ENCODE measurements at places on chromosomes 3 and 15. TPM values are rescaled to one million over a fixed set of nuclear protein-coding genes. Genes with fewer than 3 reads are reported as not detected.

The HHLA2 gene
- not detected for total RNA-seq

DNA sequence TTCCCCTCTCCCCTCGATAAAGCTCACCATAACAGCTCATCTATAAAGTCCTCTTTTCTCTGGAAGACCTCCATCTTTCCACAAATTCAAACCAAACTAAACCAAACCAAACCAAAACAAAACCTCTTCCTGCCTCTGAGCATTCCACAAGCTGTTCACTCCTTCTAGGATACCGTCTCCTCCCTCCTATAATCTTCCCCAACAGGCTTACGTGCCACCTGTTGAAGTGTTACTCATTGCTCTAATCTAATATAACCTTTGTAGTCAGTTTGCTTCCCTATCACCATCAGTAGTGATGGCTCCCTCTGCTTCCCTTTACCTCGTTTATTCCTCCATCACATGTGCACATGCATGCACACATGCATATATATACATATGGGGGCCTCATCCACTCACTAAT, 12.7 kb upstream of the CCR9 start:
- DNase-seq: no peak

The GATM gene
- total RNA-seq: 0.28 TPM

GRCh38 chr3:112958811-112959560, 15.9 kb downstream of the CD200R1 start:
- no peak for DNase-seq

GRCh38 chr3:146814601-146815315, 209.6 kb upstream of the PLSCR5 start:
- DNase-seq: peak; percentile 4

- peak; percentile 39 for DNase-seq
These were observed 88.1 kb upstream of the TGFBR2 start for GRCh38 chr3:30518181-30518864.

DNA sequence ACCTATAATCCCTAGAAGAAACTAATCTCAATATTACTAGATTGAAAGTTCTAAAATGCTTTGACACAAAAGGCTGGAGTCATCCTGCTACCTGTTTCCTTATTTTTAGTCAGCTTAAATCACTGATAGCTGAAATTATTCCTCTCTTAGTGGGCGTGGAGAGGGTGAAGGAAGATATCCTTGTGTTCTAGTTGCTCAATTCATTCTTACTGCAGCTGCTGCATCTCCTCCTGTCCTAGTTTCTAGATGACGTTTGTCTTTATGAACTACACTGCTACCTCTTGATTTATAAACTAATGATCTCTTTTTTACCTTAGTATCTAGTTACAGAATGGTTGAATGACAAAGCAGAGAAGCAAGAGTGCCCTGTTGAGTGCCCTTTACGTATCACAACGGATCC, 50.7 kb downstream of the SETD5 start:
- no peak for DNase-seq

The TIGIT gene
- not detected for total RNA-seq

DNA sequence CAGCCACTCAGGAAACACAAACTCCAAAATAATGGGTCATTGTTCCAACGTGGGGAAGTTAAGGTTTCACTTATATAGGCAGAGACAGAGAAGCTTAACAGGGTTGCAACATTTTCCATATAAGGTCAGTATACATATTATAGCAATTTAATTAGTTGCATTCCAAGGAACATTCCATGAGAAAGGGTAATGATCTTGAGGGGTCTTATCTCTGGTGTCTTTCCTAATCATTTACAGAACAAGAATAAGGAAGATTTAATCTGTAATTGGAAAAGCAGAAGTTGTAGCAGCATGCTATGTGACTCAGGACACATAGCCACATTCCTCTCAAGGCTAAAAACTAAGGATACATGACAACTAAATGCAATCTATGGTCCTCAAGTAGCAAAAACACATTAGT, 4.9 kb downstream of the MNS1 start:
- DNase-seq: peak; percentile 1

The KPNA4 gene
- total RNA-seq: 57.8 TPM

The RLBP1 gene
- total RNA-seq: not detected

DNA sequence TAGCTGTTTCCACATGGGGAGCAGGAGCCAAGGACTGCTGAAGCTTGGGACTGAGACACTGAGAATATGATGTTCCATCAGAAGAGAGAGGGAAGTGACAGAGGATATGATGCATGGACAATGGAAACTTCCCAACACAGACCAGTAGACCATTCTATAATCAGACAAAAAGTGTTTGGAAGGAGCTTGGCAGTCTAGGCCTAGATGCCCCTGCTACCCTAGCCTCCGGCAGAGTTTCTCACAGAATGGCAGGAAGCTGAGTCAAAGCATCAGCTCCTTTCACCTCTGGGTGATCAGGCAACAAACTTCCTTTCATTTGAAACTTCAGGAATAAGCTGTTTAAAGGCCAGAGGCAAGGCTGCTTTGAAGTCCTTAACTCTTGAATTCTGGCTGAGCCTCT, 222.0 kb downstream of the NEK10 start:
- peak; percentile 9 for DNase-seq

The IL17RD gene
- 0.72 TPM for total RNA-seq

- peak; percentile 43 for DNase-seq
These were observed 6.4 kb upstream of the ERICH6 start for GRCh38 chr3:150710097-150710496.

DNA sequence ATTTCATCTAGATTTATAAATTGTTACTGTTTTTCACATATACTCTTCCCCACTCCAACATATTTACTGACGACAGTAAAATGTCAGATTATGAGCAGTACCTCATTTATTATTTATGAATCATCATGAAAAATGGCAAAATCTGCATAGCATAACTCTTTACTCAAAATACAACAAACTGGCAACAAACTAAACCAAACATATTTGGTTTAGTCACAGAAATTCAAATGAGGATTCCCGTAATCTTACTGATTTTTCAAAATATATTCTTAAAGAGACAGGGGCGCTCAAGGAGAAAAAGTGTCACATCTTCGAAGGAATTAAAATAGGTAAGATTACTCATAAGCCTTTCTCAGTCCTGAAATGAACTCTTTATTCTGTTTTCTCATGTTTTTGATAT, 3.0 kb upstream of the GPR87 start:
- peak; percentile 58 for DNase-seq

The GPR149 gene
- total RNA-seq: not detected

GRCh38 chr3:119883461-119884160, 101.7 kb downstream of the NR1I2 start:
- DNase-seq: no peak

The SCN11A gene
- not detected for total RNA-seq

The GOLGA8T gene
- not detected for total RNA-seq

The CTDSPL2 gene
- 97.5 TPM for total RNA-seq

GRCh38 chr15:94164971-94165370, 66.4 kb upstream of the MCTP2 start:
- DNase-seq: no peak

The EFHB gene
- under 0.01 TPM for total RNA-seq

The ULK3 gene
- total RNA-seq: 11.8 TPM

- no peak for DNase-seq
These were observed 7.6 kb upstream of the MUSTN1 start for GRCh38 chr3:52842424-52842823.

GRCh38 chr15:72389231-72389630, 8.9 kb upstream of the TMEM202 start:
- peak; percentile 4 for DNase-seq

- no peak for DNase-seq
These were observed 212.7 kb upstream of the P2RY1 start for GRCh38 chr3:152621967-152622810.

DNA sequence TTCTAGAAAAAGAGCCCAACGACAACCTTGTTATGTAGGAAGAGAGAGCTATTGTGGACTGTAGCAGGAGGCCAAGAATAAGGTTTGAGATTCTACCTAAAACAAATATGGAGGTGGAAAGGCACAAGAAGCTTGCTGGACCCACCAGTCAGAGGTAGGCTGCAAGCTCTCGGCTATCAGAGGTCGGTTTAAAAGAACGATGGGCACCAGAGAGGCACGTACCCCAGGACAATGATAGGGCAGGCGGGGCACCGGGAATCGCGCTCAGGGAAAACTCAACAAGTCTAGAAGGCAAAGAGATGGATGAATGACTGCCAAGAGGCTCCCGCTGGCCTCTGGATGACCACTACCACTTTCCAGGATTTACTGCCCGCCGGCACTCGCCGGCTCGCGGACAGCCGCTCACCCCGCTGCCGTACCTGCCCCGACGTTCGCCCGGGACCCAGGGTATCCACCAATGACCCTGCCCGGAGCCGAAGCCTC, 1.1 kb downstream of the HDGFL3 start:
- DNase-seq: no peak

- no peak for DNase-seq
These were observed 973.4 kb downstream of the ROBO1 start for GRCh38 chr3:78794431-78794830.

- DNase-seq: peak; percentile 95
These were observed 24.3 kb upstream of the FLNB start for GRCh38 chr3:57983734-57984518.

GRCh38 chr3:165192610-165193192, 3.5 kb downstream of the SLITRK3 start:
- no peak for DNase-seq

DNA sequence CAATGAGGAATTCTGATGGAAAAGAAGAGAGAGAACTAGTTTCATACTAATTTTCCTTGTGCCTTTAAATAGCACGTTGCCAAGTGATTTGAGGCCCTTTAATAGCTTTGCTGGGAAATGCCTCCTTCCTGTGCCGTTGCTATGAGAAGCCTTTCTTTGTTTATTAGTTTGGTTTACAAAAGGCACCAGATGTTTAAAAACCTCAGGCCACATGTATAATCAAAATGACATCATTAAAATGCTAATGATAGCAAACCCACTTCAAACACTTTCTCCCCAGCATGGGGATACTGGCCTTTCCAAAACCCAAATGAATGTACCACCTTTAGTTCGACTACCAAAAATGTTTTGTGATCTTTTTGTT, 50.0 kb upstream of the TBC1D23 start:
- DNase-seq: peak; percentile 95

DNA sequence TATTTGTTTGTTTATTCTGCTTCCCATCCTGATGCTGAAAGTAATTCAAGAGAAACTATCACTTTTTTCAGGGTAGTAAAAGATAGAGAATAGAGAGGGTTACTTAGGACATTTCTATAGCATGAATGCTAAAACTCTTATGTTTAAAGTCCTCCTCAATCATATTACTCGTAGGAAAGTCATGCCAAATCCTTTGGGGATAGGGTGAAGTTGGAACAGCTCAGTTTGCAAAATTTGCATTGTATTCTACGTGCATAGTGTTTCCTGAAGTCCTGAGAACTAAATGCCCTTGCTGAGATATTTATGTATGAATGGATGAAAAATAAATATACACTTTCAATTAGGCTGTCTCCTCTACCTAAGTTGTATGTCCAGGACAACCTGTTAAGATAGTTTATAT, 14.6 kb downstream of the PLSCR5 start:
- DNase-seq: peak; percentile 40

DNA sequence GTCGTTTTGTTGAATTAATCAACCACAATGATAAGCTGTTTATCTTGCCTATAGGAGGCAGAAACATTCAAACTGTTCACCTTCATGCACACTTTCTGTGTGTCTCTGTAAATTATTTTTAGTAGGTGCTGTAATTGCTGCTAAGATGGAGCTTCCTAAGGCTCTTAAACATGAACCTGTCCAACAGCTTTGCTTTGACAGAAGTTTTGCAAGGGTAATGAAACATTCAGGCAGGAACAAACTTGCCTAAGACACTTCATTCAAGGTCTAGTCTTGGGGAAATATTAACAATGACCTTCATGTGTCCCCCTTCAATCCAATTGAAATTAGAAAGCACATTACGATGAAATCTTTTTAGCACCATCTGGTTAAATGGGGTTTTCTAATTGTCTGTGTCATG, 156.1 kb downstream of the DIPK2A start:
- no peak for DNase-seq

DNA sequence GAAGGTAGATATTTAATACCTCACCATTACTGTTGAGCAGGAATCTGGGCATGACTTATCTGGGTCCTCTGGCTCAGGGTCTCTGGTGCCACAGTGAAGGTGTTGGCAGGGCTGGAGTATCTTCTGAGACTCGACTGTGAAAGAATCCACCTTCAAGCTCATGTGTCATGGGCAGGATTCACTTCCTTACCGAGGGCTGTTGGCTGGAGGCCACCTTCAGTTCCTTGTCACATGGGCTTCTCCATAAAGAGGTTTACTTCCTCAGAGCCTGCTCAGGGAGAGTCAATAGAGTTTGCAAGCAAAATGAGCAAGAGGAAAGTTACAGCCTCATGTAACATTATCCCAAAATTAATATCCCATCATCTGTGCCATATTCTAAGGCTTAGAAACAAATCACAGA, 459.5 kb downstream of the NR2F2 start:
- DNase-seq: no peak

DNA sequence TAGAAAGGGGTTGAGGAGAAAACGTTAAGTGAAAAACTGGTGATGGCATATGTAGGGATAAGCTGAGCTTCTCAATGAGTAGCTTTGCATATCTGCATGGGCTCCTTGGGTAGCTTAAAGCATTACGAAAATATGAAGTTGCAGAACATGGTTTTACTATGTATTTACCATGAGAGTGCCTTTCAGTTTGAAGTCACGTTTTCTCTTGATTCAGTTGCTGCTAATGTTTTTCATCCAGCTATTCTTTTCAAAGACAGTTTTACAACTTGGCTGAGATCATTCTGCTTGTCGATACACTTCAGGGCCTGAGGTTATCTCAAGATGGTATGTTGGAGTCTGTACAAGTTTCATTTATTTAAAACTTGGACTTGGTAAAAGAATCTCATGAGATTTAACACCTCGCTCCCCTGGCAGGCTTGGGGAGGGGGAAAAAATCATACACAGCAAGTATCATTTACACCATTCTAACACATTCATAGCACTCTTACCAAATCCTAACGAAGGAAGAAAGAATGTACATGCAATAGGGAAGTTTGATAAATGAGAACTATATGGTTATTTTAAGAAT, 103.3 kb upstream of the CMC1 start:
- DNase-seq: no peak

The PTX3 gene
- total RNA-seq: 96.7 TPM

GRCh38 chr3:41352510-41352909, 153.2 kb downstream of the CTNNB1 start:
- DNase-seq: no peak

DNA sequence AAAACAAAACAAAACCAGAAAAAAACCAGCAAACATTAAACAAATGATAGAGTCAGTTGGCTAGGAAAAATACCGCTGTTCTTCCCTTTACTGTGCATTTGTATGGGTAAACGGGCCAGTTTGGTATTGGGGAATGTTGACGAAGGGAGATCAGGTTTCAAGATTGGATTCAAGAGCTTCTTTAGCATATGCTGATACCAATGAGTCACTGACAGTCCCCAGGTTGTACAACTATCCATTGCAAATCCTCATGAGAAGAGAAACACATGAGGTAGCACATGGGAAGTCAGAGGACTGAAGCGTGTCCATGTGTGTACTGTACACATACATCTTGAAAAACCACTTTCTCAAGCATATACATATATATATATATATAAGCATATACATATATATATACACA, 25.6 kb downstream of the TIGIT start:
- peak; percentile 95 for DNase-seq
